ENCODE measurements at places on chromosomes 3 and 15.

DNA sequence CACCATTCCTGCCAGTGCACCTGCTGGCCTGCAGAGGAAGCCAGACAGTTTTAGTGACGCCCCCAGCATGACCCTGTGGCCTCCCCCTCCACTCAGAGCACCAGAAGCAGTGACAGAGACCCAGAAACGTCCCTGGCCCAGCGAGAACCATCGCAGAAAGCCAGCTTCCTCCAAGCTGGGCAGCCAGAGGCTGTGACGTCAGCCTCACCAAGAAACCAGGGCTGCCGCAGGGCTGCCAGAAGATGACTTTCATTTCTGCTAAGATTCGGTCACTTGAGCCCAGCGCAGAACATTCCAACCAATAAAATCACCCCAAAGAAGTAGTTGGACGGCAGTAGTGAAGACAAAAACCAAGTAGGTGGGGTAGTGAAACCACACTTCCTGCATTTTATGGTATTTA, 29.6 kb upstream of the RPL32 start:
- DNase-seq, result peak; percentile 27

DNA sequence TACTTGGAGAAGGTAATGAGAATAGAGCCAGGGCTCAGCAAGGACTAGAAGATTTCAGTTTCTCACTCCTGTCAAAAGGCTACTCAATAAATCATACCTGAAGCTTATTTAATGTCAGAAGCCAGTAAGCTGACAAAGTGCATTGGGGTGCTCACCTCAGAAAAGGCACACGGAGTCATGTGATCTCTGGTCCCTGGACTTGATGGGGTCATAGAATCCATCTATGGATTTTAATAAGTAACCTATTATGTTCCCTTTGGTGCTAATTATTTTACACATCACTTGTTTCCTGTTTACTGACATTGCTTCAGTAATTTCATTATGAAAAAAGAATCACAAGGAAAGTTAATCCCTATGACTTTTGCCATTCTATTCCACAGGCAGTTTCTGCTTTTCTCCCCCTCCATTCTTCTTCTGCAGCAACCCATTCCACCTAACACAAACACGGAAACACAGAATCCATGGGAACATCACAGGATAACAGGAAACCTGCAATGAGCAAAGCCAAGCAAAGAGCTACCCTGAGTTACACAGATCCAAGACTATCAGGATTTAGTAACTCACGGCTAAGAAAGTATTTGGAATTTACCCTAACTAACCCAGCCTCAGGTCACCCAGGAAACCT, 159.6 kb downstream of the MEIS2 start:
- DNase-seq, result peak; percentile 94

DNA sequence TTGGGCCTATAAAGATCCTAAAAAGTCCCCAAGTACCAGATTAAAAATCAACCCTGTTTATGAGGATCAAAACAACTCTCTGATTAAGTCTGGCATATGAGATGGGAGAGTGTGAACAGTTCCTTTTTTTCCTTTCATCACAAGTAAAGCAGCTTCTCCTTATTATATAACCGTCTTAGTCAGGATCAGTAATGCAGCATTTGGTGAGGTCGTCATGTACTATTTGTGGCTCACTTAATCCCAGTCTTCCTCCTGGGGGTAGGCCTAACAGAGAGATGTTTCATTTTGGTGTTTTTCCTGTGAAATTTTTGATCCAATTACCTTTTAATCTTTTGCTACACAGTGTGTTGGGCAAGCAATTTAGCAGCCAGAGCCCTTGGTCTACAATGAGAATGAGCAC, 333.1 kb upstream of the KCNMB2 start:
- no peak for DNase-seq

- DNase-seq, result no peak
Measured at GRCh38 chr3:139325551-139325950, 18.3 kb upstream of the MRPS22 start.

- peak; percentile 41 for DNase-seq
Measured at GRCh38 chr15:101320501-101321052, 25.5 kb upstream of the SNRPA1 start.

DNA sequence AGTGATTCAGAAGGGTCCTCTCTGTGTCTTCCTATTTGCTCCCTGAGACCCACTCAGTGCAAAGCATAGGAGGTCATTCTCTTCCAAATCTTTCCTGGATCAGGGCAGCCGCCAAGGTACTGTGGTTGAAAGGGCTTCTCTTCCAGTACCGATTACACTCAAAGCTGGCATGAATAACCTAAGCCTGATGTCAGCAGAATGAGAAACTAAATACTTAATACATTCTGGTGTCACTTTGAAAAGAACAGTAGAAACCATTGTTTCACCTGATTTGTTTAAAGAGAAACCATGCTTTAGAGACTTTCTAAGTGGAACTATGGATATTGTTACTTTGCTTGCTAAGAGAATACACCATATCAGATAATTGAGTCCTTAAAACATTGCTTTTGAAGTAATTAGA, 50.2 kb downstream of the PDHB start:
- DNase-seq, result no peak

DNA sequence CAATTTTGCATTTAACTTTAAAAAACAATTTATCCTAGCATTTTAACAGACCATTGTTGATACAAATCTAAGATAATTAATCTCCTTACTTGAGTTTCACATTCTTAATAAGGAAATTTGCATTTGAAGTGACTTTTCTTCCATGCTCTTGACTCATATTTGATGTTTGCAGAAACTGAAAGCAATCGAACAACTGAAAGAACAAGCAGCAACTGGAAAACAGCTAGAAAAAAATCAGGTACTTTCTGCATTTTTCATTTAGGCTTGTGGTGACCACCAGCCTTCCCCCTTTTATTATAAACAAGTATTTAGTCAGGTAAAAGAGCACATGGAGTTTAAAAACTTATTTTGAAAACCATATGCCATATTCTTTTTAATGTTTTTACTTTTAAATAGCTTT, 20.1 kb upstream of the SELENOT start:
- DNase-seq, result peak; percentile 11

- DNase-seq, result no peak
Measured at GRCh38 chr3:133914839-133915600, 19.3 kb upstream of the RAB6B start.

GRCh38 chr15:35740761-35741160, 194.8 kb upstream of the DPH6 start:
- no peak for DNase-seq

- peak; percentile 90 for DNase-seq
Measured at GRCh38 chr3:138174421-138175131, at the start of gene DBR1. TSS of gene DBR1 (minus strand) at chr3:138174921. CDS start at chr3:138174795, 126 bp downstream.

- no peak for DNase-seq
Measured at GRCh38 chr3:150503402-150504099, 42.7 kb downstream of the SERP1 start.

DNA sequence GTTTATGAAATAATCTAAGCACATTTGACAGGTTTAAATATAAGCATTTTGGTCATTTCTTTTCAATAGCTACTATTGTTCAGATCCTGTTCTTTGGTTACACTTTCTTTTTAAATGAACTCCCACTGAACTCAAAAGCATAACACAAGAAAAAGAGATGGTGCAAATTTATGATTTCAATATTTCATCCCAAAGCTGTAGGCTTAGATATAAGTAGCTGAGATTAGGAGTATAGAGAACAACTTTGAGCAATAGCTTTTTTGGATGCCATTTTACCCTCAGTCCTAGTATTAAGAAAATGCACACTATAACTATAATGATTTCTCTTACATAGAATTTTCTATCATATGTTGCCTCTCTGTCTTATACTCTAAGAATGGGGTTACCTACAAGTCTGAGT, 213.8 kb downstream of the ATP8B4 start:
- DNase-seq, result no peak

GRCh38 chr3:87771337-87772192, 287.2 kb downstream of the CGGBP1 start:
- DNase-seq, result peak; percentile 33

DNA sequence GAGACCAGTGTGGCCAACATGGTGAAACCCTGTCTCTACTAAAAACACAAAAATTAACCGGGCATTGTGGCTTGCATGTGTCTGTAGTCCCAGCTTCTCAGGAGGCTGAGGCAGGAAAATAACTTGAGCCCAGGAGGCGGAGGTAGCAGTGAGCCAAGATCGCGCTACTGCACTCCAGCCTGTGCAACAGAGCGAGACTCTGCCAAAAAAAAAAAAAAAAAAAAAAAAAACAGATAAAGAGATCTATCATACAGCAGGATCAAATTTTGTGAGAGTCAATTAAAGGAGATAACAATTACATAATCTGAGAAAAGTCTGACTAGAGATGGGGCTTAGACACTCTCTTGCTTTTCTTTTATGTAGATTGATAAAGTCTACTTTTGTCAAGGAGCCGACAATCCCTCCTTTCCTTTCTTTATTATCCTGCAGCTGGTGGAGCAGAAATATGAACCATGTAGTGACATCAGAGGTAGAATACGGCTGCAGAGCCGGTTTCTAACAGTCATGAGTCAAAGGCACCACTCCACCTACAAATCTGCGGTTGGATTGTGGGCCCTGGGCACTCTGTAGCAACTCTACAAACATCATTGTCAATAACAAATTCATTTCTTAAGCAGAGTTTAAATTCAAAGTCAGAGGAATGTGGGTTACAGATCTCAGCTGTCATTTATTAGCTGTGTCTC, 9.0 kb downstream of the C2CD4A start:
- no peak for DNase-seq

All from small intestine (tissue), 16 donors.